ENCODE measurements at places on chromosomes 11 and 22. TPM values are rescaled to one million over a fixed set of nuclear protein-coding genes. Genes with fewer than 3 reads are reported as not detected.

DNA sequence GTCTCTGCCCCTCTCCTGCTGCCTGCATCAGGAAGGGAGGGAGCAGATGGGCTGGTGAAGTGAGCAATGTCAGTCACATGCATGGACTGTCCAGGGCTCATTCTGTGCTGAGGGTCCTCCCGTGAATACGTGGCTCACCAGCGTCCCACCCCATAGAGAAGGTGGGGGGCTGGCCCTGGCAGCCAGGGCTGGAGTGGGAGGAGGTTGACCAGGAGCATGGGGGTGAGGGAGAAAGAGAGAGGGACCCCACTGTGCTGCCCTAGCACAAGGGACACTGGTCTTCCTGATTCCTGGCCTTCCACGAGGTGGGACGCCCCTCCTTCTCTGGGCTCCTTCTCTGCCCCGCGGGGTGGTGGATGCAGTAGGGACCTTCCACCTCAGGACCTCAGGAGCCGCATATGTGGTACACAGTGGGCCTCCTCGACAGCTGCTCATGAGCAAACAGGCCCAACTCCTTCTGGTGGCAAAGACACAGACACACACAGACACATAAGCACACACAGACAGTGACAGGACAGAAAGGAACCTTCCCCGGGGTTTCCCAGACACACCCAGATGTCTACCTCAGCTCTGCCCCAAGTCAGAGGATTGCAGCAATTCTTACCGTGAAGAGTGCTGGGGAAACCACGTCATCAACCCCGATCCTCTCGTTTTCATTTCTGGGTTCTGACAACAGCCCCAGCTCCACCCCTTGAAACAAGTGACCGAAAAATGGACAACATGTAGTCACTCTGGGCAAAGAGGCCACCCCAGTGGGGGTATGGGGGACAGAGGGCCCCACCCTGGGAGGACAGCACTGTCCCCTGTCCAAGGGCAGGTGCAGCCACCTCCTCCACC, 3.6 kb upstream of the APOBEC3A start:
- no peak for DNase-seq

DNA sequence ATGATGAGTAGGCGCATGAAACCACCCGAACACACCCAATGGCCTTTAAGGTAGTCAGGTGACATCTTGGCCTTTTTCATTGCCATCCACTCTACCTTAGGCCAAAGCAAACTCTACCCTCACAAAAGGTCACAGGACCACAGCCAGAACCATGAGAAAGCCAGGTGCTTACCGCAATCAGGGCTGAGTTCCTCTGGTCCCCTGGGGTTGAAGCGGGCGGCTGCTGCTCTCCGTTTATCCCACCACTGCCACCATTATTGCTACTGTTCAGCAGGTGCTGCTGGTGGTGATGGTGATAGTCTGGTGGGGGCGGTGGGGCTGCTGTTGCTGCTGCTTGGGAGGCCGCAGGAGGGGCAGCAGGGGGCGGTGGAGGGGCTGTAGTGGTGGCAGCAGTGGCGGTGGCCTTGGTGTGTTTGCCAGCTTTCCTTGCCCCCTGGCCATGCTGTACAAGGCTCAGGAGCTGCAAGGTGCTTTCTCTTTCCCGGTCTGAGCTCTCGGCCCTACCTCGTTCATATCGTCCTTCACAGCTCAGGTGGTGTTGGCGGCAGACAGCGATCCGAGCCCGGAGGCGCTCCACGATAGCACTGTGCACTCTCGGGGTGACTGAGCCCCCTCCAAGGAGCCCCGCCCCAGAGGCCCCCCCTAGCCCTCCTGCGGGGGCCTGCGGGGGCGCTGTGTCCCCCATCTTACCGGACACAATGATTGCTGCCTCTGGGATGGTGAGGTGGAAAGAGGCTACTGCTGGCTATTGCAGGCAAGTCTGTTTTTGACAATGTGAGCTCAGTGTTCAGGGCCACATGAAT, 1.6 kb downstream of the MAML2 start:
- DNase-seq = no peak

GRCh38 chr22:44483878-44484277, 14.2 kb downstream of the RTL6 start:
- no peak for DNase-seq

DNA sequence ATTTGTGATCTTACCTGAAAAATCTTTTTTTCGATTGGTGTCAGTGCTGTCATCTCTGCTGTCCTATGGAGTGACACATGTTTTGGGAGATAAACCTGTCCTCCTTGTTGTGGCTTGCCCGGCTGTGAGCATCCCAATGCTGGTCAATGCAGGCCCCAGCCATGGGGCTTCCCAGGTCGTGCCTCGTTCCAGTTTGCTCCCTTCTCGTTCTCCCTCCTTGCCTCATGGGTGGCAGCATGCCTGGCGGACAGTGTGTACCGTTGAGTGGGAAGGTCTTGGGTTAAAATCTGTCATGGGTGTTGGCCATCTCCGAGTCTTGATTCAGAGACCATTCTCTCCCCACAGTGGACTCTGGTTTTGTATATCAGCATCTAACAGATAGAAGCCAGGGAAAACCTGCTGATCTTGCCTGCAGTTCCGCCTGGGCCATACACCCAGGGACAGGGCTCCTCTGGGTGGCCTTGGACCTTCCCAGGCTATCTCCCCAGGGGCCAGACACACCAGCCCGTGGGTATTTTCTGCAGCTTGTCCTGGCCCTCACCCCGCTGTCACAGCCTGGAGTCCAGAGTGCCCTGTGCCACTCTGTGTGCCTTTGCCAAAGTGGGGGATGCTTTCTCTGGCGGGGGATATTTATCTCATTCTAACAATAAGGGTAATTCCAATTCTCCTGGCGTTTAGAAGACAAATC, 208.1 kb downstream of the TBC1D22A start:
- DNase-seq = no peak

DNA sequence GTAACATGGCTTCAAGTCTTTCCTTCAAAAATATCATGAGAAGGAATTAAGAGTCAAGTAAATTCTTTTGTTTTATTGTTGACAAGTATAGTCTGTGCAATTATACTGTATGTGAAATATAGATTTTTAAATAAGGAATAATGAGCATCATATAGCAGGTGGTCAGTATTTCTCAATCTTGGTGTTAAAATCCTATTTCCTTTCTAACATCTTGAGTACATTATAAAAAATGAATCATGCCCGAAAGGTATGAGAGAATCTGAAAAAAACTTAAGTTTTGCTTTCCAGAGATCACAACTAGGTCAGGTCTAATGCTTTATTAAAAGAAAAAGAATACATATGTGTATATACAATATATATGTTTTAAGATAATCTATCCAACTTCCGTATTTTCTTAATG, 53.1 kb downstream of the KIF18A start:
- no peak for DNase-seq

- no peak for DNase-seq
These were observed 15.4 kb upstream of the CASTOR1 start for GRCh38 chr22:30304495-30305244.

DNA sequence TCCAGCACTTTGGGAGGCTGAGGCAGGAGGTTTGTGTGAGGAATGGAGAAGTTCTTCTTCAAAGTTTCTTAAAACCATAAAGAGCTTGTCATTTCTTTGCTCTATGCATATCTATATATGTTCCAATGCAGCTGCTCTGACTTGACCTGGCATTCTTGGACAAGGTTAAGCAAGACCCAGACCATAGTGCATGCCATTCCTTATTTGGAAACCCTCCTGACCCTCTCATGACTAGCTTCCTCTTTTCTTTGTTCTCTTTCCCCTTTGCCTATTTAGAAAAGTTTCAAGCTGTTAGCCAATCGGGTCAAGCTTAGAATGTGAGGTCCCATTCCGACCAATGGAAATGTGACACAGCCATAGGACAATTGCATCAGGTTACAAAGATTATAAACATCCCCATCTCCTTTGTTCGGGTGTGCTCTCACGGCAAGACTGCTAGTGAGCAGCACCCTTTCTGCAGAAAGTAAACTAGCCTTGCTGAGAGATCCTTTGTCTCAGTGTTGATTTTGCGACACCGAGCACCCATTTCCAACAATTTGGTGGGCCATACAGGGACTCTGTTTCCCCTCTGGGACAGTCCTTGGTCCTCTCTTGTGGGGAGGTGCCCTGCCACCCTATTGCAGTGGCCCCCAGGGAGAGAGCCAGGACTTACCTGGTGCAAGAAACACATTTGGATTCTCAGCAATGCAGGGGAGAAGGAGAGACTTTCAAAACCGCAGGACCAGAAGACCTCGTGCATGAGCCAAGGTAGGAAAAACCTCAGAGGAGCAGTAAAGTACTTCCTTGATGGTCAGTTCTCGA, 39.9 kb upstream of the ANO1 start:
- DNase-seq = peak; percentile 17

DNA sequence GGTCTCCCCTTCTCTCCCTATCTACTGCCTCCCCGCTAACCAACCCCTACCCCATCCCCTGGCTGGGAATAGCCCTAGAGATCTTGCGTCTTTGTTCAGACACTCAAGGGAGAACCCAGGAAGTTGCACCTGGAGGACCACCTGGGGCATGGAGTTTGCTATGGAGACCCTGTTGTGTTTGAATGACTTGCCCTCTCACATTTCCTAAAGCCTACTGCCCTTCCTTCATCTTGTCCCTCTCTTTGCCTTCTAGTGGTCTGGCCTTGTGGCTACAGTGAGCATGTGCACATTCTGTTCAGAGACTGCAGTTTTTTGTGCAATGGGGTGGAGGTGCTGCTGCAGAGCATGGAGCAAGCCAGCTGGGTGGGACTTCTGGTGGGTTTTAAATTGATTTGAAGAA, 42.5 kb downstream of the ZNRF3 start:
- DNase-seq = no peak

DNA sequence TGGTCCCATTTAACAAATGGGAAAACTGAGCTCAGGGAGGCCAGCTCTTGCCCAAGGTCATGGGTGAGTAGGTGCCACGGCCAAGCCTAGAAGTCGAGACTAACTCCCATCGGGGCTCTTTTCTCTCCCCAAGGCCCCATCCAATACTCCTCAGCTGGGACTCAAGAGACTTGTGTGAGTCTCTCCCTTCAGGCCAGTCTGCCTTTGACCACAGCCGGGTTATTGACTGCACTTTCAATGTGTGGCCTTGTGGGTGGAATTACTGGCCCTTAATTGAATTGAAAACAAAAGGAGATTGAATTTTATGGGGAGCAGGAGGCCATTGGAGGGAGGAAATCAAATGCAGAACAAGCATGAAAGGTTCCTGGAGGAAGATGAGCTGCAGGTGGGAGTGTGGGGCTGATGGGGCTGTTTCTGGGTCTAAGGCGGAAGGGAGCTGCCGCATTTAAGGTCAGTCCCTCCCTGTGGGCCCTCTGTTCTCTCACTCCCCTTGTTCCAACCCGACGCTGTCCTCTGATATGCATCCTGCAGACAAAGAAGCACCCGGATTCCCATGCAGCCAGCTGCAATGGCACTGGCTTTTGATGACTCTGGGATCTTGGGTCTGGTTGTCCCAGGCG, 552.8 kb downstream of the MIAT start:
- DNase-seq = no peak

GRCh38 chr11:74321487-74322188, 10.2 kb upstream of the P4HA3 start:
- no peak for DNase-seq

- DNase-seq = no peak
These were observed 49.1 kb downstream of the MICAL2 start for GRCh38 chr11:12159351-12160099.

DNA sequence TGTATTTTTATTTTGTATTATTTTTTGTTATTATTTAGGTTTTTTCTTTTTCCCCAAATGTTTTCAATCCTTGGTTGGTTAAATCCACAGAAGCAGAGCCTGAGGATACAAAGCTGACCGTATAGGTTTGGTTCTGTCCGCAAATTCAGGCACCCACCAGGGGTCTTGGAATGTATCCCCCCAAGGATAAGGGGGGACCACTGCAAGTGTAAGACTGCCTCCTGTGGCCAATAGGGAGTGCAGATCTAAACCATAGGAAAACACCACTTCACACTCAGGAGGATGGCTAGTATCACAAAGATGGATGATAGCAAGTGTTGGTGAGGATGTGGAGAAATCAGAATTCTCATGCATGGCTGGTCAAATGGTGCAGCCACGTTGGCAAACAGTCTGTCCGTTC, 20.0 kb downstream of the CPT1A start:
- DNase-seq = no peak

DNA sequence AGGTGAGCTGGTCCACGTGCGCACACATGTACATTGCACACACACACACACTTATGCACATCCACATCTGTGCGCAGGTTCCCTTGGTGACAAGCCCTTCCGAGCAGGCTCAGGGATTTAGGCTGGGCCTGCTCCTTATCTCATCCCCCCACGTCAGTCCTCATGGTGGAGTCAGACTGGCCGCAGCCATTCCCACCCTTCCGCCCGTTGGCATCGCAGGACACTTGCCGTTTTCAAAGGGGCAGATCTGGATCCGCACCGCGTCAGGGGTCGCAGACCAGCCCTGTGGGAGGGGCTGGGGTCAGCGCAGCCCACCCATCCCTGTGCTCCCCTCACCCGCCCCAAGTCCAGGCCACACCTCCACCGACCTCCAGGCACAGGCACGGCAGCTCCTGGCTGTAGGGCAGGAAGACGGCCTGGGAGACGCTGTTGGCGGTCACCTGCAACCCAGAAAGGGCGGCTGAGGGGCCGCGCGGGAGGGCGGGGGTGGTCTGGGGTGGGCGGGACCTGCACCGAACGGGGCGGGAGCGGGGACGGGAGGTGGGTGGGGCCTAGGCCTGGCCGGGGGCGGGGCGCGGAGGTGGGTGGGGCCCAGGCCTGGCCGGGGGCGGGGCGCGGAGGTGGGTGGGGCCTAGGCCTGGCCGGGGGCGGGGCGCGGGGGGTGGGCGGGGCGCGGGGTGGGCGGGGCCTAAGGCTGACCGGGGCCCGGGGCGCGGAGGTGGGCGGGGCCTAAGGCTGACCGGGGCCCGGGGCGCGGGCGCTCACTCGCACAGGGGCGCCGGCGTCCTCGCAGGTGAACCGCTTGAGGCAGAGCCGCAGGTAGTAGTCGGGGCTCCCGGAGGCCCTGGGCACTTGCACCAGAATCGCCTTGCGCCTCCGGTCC, 13.3 kb downstream of the IL17REL start:
- peak; percentile 55 for DNase-seq

DNA sequence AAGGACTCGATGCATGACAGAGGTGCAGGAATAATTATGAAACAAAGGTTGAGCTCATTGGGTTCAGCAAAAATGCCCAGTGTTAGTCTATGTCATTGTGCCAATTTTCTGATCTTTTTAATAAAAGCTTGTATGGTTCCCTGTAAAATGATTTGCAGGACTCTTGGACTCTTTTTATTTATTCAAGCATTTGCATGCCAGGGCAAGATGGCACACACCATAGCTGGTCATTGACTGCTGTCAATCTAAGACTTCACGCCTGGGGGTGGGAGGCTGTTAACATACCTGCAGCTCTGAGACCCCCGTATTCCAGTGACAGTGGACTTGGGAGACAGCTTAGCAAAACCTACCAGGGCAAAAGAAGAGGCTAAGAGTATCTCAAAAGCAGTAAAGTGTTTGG, 32.0 kb upstream of the ANO1 start:
- DNase-seq = peak; percentile 9

- no peak for DNase-seq
These were observed 43.8 kb upstream of the JAM3 start for GRCh38 chr11:134025082-134025429.

GRCh38 chr11:112315861-112316739, 55.4 kb upstream of the PLET1 start:
- no peak for DNase-seq

The BACE1-AS gene
- 1.7 TPM for total RNA-seq

The ELF5 gene
- 0.08 TPM for total RNA-seq

The HTR3B gene
- total RNA-seq = not detected

The RNF215 gene
- 7.3 TPM for total RNA-seq

The DKK3 gene
- total RNA-seq = 9.9 TPM

The SLN gene
- total RNA-seq = not detected

Data from liver (tissue), 10 donors.